ENCODE measurements at places on chromosomes 4 and X. TPM values are rescaled to one million over a fixed set of nuclear protein-coding genes. Genes with fewer than 3 reads are reported as not detected.

CENPVL1 gene
- total RNA-seq = not detected

CT55 gene
- total RNA-seq = not detected

CSAG3 gene
- total RNA-seq = not detected

NXF2B gene
- total RNA-seq = not detected

CT47A7 gene
- not detected for total RNA-seq

TBC1D9 gene
- 12.2 TPM for total RNA-seq

NOX1 gene
- not detected for total RNA-seq

SPANXN1 gene
- total RNA-seq = not detected

EXOC1L gene
- total RNA-seq = not detected

KLB gene
- 41.9 TPM for total RNA-seq

- no peak overlapping the region for H3K27ac ChIP-seq
- 0 out of 2 replicates have a peak, but pooled peaks cover 5% of the 10 kb centered on the region for H3K4me1 ChIP-seq
- no peak for DNase-seq
- H3K4me3 ChIP-seq = no peak overlapping the region
- no peaks in the 10 kb centered on the region for H3K27me3 ChIP-seq
- no peaks in the 10 kb centered on the region for H3K36me3 ChIP-seq
Measured at GRCh38 chr4:88698519-88698918, 890 bp upstream of the NAP1L5 start.

GRCh38 chr4:141912831-141913230 is 276.4 kb downstream of the IL15 start:
- no peak overlapping the region for H3K4me3 ChIP-seq
- H3K27me3 ChIP-seq = no peaks in the 10 kb centered on the region
- no peaks in the 10 kb centered on the region for H3K36me3 ChIP-seq
- no peak for DNase-seq

- H3K27ac ChIP-seq = no peak within 1 kb of the TSS
- H3K4me3 ChIP-seq = peak within 1 kb of the TSS; percentile 22
- H3K36me3 ChIP-seq = no peaks in the 10 kb centered on the region
Measured at GRCh38 chr4:56821381-56822243, at the start of gene SPINK2. TSS of gene SPINK2 (minus strand) at chr4:56821701. CDS start at chr4:56821662, 39 bp downstream.

- no peak overlapping the region for H3K27ac ChIP-seq
- H3K36me3 ChIP-seq = no peaks in the 10 kb centered on the region
- H3K27me3 ChIP-seq = no peaks in the 10 kb centered on the region
- no peak for DNase-seq
Measured at GRCh38 chr4:12053966-12054365, 625.3 kb upstream of the HS3ST1 start.

DNA sequence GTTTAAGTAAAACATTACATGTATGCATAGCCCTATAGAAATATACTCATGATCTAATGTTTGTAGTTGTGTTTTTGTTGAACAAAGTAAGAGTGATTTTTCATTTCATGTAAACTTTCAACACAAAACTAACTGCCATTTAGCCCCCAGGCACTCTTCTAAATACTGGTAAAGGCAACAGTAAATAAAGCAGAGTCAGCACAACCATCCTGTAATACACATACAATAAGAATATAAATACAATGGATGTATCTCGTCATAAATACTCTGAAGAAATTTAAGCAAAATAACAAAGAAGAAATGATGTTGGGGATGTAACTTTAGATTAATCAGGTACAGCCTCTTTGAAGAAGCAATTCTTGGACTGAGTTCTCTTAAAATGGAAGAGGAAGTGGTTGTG is 821.2 kb downstream of the ARAP2 start:
- no peak for DNase-seq
- H3K27ac ChIP-seq = no peak overlapping the region
- no peaks in the 10 kb centered on the region for H3K36me3 ChIP-seq

- no peaks in the 10 kb centered on the region for H3K36me3 ChIP-seq
- no peak overlapping the region for H3K4me3 ChIP-seq
- no peaks in the 10 kb centered on the region for H3K27me3 ChIP-seq
- DNase-seq = no peak
- H3K27ac ChIP-seq = no peak overlapping the region
- H3K4me1 ChIP-seq = no peaks in the 10 kb centered on the region
Measured at GRCh38 chr4:98976716-98977115, 18.8 kb upstream of the METAP1 start.

DNA sequence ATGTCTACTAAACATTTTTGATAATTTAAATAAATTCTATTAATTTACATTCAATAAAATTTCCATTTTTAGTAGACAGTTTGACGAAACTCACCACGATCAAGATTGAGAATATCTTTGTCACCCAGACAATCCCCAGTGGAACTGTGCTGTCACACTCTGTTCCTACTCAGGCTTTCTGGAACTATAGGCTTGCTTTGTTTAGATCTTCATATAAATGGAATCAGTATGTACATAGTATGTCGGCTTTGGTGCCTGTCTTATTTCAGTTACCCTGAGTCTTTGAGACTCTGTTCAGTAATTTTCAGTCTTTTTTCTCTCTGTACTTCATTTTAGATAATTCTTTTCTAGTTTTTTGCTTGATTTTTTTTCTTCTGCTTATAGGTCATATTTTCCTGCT is 163.5 kb upstream of the EMCN start:
- no peaks in the 10 kb centered on the region for H3K4me1 ChIP-seq
- H3K27me3 ChIP-seq = no peaks in the 10 kb centered on the region
- no peak for DNase-seq
- no peak overlapping the region for H3K4me3 ChIP-seq
- H3K27ac ChIP-seq = no peak overlapping the region

- H3K4me3 ChIP-seq = no peak overlapping the region
- peaks cover 34% of the 10 kb centered on the region for H3K4me1 ChIP-seq
- no peaks in the 10 kb centered on the region for H3K36me3 ChIP-seq
- H3K27me3 ChIP-seq = no peaks in the 10 kb centered on the region
Measured at GRCh38 chr4:53361451-53361850, 4.4 kb downstream of the SCFD2 start.

DNA sequence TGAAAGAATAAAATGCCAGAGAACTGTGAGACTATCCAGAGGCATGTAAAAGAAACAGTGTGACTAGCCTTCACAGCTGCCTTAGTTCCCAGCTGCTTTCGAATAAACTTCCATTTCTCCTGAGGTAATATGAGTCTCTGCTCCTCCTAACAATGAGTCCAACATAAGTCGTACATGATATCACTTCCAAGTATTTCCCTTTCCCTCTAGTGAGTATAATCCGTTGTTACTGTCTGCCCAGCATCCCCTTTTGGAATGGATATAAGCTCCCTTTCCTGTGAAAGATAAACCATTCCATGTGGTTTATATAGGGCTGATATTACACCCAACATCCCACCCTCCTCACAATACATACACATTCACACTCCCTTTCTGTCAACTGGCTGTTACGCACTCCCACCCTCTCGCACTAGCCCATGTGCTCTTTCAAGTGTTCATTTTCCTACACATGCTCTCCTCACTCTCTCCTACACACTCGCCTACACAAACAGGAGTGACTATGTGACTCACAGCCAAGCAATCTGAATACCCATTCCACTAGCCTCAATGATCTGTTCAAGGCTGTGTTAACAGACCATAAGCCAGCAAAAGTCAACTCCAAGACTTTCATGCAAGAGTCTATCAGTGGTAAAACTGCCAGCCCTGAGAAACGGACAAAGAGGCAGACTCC is 5.0 kb downstream of the NAF1 start:
- H3K4me3 ChIP-seq = no peak overlapping the region
- DNase-seq = peak; percentile 3
- no peak overlapping the region for H3K27ac ChIP-seq
- H3K27me3 ChIP-seq = no peaks in the 10 kb centered on the region
- H3K4me1 ChIP-seq = peaks cover 21% of the 10 kb centered on the region

- no peaks in the 10 kb centered on the region for H3K36me3 ChIP-seq
- peak overlapping the region; percentile 67 for H3K27ac ChIP-seq
- no peaks in the 10 kb centered on the region for H3K27me3 ChIP-seq
- H3K4me1 ChIP-seq = peaks cover 35% of the 10 kb centered on the region
Measured at GRCh38 chr4:86934147-86934770, 552 bp upstream of the AFF1 start.

GRCh38 chr4:53629296-53629695 is 38.0 kb upstream of the LNX1 start:
- H3K27me3 ChIP-seq = peaks cover 1% of the 10 kb centered on the region
- H3K4me1 ChIP-seq = no peaks in the 10 kb centered on the region
- no peaks in the 10 kb centered on the region for H3K36me3 ChIP-seq
- no peak overlapping the region for H3K27ac ChIP-seq

GRCh38 chrX:79623098-79623762 is 256.1 kb upstream of the ITM2A start:
- no peak for DNase-seq
- H3K4me1 ChIP-seq = no peaks in the 10 kb centered on the region
- no peaks in the 10 kb centered on the region for H3K36me3 ChIP-seq

- no peak for DNase-seq
- peaks cover 17% of the 10 kb centered on the region for H3K4me1 ChIP-seq
- no peak overlapping the region for H3K4me3 ChIP-seq
- no peaks in the 10 kb centered on the region for H3K36me3 ChIP-seq
Measured at GRCh38 chr4:82419451-82419850, 10.8 kb downstream of the HNRNPDL start.

- no peak overlapping the region for H3K27ac ChIP-seq
- H3K4me1 ChIP-seq = no peaks in the 10 kb centered on the region
- no peak overlapping the region for H3K4me3 ChIP-seq
- no peak for DNase-seq
Measured at GRCh38 chr4:8092282-8092681, 66.3 kb downstream of the ABLIM2 start.

DNA sequence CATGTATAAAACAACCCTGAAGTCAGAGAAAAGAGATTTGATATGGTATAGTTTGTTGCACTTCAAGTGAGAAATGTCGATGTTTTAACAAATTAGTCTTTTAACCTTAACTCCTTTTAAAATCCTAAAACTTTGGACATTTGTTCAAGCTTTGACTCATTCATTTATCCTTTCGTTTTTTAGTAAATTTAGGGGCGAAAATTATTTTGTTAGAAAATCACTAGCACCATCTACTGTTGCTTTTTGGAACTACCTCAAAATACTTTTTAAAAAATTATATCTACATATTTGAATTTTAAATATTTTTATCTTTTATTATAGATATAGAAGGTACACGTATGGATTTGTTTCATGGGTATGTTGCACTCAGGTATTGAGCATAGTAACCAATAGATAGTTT is 165.1 kb upstream of the POF1B start:
- no peaks in the 10 kb centered on the region for H3K4me1 ChIP-seq
- H3K27me3 ChIP-seq = no peaks in the 10 kb centered on the region
- no peak for DNase-seq

- no peak overlapping the region for H3K4me3 ChIP-seq
- H3K36me3 ChIP-seq = no peaks in the 10 kb centered on the region
- no peak for DNase-seq
- H3K27ac ChIP-seq = no peak overlapping the region
- H3K4me1 ChIP-seq = no peaks in the 10 kb centered on the region
- H3K27me3 ChIP-seq = no peaks in the 10 kb centered on the region
Measured at GRCh38 chr4:26263165-26263564, 57.6 kb upstream of the RBPJ start.

DNA sequence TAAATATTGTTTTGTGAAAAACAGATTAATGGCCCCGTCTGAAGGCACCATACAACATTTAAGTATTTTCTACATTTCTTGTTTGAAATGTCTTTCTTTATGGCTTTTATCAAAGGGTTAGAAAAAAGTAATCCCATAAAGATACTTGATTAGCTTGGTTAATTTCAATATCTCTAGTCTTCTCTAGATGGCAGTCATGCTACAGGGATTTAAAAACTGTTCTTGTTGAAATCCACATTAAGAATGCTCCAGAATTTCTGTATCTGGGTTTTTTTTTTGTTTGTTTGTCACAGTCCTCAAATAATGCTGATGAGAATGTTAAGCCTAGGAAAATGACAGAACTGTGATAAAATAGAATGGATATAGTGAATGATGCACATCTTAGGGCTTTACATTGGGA is 109.0 kb upstream of the AADAT start:
- H3K4me1 ChIP-seq = no peaks in the 10 kb centered on the region
- H3K27me3 ChIP-seq = no peaks in the 10 kb centered on the region
- no peak overlapping the region for H3K4me3 ChIP-seq

DNA sequence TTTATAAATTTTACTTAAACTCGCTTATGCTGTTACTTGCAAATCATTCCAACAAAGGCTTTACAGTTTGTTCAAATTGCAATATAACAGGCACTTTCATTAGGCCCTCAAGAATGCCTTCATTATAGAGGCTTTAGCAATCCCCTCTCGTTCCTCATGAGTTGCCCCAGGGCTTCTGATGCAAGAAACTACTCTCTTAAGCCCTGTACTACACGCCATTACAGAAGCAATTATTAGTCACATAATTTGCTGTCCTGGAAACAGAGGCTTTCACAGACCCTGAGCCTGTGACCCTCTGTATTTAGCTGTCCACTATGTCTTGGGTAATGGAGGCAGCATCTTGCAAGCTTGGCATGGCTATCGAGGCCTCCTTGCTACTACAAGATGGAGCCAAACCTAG is 965.9 kb upstream of the DIAPH2 start:
- no peaks in the 10 kb centered on the region for H3K36me3 ChIP-seq
- no peak overlapping the region for H3K27ac ChIP-seq
- H3K4me1 ChIP-seq = no peaks in the 10 kb centered on the region

DNA sequence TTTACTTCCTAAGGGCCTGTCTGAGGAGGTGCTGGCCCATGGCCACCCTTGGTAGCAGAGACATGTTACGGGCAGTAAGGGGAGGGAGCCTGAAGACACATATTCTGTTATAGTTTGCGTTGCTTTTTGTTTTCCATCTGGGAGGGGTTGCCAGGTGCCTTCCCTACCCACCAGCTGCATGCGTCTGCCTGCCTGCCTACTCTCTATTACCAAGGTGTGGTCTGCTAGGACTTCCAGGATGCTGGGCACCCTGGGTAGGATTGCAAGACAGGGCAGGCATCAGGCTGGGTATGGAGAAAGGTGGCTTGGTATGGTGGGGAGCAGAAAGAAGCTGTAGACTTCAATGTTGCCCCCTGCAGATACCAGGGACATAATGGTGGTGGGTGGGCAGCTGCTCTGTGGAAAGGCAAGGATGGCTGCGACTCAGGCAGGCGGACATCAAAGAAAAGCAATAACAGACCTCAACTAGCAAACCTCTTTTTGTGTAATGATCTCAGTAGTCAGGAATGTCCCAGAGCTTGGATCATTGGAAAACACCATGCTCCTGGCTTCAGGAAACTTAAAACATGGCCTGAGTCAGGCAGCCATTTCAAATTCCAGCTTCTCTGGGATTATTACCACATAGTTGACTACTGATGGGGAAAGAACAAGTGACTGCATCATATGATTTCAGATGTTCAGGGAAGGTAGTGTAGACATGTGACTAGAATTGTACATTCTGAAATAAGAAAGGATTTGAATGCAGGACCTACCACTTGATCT is 67.8 kb downstream of the HOPX start:
- DNase-seq = peak; percentile 5
- no peaks in the 10 kb centered on the region for H3K4me1 ChIP-seq

- H3K36me3 ChIP-seq = no peaks in the 10 kb centered on the region
- H3K27me3 ChIP-seq = no peaks in the 10 kb centered on the region
- H3K4me1 ChIP-seq = no peaks in the 10 kb centered on the region
- no peak overlapping the region for H3K4me3 ChIP-seq
- H3K27ac ChIP-seq = no peak overlapping the region
- no peak for DNase-seq
Measured at GRCh38 chr4:48126621-48127020, 7.4 kb downstream of the TXK start.

Measured in HepG2 (cell line).